H7 (cell line): ENCODE measurements at places on chromosomes 16 and 17.

DNA sequence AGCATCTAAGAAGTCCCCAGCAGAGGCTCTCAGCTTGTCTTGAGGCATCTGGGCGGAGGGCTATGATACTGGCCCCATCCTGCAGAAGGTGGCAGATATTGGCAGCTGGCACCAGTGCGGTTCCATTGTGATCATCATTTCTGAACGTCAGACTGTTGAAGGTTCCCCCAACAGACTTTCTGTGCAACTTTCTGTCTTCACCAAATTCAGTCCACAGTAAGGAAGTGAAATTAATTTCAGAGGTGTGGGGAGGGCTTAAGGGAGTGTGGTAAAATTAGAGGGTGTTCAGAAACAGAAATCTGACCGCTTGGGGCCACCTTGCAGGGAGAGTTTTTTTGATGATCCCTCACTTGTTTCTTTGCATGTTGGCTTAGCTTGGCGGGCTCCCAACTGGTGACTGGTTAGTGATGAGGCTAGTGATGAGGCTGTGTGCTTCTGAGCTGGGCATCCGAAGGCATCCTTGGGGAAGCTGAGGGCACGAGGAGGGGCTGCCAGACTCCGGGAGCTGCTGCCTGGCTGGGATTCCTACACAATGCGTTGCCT, at the start of gene CIITA:
CIITA (plus strand) TSS at position 404 of the 543 bp plus-strand sequence; CDS start at position 533, 129 bp downstream.
- peak; percentile 65 for DNase-seq

DNA sequence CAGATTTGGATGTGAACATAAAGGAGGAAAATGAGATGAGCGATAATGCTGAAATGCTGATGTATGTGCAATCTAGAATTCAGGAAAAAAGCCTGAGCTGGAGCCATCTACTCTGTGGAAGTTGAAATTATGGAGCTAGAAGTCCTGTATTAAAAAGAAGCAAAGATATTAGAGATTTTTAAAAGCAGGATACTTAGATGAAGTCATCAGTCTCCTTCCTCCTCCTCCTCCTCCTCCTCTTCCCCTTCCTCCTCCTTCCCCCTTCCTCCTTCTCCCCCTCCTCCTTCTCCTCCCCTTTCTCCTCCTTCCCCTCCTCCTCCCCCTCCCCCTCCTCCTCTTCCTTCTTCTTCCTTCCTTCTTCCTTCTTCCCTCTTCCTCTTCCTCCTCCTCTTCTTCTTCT, 823.8 kb upstream of the CA10 start:
- no peak for DNase-seq

DNA sequence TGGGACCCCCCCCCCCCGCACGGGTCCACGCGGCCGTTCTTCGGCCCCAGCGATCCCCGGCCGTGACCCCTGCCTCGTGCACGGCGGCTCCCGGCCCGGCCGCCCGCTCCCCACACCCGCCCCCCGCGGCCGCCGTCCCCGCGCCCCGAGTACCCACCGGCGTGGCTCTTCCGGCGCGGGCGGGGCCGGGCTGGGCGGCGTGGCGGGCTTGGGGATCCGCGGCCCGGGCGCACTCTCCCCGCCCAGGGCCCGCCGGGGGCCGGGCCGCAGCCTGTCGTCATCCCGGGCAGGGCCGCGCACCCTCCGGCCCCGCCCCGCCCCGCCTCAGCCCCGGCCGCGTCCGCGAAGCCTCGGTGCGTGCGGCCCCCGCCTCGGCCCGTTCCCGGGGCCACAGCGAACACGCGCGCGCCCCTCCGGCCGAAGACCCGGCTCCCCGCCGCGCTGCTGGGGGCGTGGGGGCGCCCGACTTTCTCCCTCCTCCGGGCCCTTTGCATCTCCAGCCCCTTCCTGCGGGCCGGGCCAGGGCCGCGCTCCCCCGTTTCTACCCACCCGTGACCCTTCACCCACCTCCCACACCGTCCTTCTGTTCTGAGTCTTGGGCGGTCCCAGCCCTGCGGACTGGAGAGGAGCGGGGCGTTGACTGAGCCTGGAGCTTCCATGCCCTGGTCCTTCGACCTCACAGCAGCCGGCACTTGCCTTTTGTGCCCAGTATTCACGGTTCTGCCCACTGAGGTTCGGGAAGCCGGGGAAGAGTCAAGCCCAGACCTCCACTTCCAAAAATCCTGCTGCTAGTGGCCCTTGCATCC, 840 bp downstream of the MYO1C start:
- DNase-seq = peak; percentile 97

- no peak for DNase-seq
These were observed 74.8 kb upstream of the SMURF2 start for GRCh38 chr17:64736804-64737492.

GRCh38 chr16:8005096-8005860, 585.0 kb downstream of the TMEM114 start:
- DNase-seq = no peak

DNA sequence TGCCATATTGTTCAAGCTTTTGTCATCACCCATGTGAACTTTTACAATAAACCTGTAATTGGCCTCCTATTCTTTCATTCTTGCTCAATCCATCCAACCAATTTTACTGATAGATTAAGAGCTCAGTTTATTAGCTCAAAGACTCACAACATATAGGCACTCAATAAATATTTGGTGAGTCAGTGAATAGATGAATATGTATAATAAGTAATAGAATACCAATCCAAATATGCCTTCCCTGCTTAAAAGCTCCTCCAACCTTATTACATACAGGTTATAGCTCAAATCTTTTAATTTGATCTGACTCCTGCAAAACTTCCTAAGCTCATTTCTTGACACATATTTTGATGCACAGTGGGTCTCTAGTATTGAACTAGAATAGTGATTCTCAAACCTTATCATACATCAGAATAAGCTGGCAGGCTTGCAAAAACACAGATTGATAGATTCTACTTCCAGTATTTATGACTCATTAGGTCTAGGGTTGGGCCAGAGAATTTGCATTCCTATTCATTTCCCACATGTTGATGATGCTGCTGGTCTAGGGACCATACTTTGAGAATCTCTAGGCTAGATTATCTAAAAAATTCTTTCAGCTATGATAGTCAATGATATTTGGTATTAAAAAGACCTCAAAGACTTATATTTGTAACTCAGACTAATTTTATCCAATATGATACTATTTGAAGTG, 114.4 kb downstream of the PCTP start:
- no peak for DNase-seq

DNA sequence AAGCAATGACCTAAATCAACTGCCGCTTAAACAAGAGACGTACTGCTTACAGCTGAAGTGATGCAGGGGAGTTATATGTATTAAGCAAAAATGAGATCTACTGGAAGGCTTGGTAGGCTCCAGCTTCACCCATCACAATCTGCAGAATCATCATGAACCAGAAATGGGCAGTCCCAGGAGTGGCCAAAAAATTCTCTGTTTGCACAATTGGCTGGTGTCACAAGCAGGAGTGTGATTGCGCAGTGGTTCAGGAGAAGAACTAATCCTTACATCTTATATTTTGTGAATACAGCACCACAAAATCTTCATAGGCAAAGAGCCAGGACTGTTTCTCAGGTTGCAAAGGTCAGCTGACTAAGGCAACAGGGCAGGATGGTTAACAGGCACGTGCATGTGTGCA, 75.9 kb downstream of the CES1 start:
- no peak for DNase-seq

GRCh38 chr17:38601539-38602351, 4.0 kb downstream of the SRCIN1 start:
- peak; percentile 83 for DNase-seq

DNA sequence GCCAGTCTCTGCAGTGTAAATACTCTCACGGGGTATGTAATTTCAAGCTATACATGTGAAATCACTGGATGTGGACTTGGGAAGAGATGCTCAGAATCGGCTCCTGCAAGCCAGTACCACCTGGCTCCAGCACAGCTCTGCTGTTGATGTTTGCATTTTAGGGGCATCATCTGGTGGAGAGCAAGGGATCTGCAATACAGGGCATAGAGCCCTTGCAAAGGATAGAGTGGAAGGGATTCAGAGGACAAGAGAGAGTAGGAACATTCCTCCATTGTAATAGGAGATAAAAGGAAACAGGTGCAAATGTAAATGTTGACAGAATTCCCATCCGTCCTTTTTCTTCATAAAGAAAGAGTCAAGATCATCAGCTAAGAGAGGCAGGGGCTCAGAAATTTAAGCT, 184.1 kb downstream of the PMP22 start:
- no peak for DNase-seq

GRCh38 chr17:59332749-59333377, 1.4 kb downstream of the YPEL2 start:
- DNase-seq = peak; percentile 60

GRCh38 chr16:5820472-5820871, 722.9 kb upstream of the EEF2KMT start:
- no peak for DNase-seq

DNA sequence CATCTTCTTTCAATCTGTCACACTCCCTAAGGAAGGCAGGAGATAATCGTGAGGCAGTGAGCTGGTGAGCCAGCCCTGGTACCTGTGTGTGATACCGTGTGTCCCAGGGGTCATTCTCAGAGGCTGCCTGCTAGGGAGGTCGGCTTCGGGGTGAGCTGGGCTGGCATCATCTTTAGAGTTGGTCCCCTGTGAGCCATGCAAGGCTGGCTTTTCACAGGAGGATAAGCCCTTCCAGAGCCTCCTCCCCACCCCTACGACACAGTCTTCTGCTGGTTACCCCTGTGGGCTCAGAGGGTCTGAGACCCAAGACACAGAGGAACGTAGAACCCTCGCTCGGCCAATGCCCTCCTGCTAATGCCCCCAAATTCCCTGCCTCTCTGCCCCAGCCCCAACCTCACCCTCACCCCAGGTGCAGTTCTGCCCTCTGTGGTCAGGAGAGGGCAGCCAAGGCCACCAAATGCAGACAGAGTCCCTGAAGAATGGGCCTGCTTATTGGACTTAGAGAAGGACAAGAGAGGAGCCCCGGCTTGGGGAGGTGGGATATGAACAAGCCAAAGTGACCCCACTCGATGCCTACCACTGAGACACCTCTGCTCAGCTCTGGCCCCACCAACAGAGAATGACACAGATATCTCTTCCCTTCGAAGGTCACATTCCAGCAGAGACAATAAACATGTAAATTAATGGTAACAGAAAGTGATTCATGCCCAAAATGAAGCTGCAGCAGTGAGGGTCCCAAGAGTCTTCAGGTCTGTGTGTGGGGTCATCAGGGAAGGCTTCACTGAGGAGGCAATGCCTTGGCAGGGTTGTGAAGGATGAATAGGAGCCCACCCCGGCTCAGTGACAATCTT, 80.8 kb upstream of the CCL1 start:
- DNase-seq = peak; percentile 82

DNA sequence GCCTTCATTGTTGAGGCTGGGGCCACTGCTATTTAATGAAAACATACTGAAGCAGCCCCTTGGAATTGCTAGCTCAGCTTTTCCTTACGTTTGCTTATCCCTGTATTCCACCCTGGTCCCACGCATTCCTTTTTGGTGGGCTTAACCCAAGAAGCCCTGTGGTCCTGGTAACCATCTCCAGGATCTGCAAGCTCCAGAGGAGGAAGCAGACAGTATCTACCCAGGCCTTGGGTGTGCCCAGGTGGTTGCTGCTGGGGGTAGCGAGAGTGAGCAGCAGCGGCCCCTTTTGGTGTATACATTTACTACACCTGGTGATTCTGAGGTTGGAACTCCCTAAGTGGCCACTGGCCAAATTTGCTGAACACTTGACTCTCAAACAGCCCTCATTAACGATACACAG, 97.7 kb downstream of the CBLN1 start:
- DNase-seq = peak; percentile 56

GRCh38 chr17:81841866-81842265, 7.0 kb upstream of the PPP1R27 start:
- no peak for DNase-seq

GRCh38 chr16:8903004-8903403, 20.9 kb downstream of the LITAFD start:
- DNase-seq = no peak

- DNase-seq = no peak
These were observed 965 bp downstream of the INTS2 start for GRCh38 chr17:61926826-61927207.
